ENCODE measurements at places on chromosomes 16 and 17.

DNA sequence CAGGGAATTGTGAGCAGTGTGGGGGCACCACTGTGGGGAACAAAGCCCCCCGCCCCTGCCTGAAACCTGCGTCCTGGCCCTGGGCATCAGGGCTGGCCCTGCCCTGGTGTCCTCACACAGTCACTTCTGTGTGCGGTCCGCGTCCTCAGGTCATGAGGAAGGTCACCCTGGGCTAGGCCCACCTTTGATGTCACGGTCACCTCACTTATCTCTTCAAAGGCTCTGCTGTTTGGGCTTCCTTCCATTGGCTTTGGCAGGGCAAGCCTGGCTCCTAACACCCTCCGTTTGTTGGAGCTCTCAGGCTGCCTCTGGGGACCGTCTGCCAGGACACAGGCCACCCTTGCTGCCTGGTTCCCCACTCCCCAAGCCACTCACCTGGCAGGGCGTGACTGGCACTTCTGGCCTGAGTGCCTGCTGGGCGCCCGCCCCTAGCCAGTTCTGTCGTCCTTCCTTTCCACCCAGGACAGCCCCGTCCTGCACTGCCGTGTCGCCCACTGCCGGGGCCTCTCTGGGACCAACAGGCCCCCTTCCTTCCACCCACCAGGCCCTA is 8.8 kb downstream of the CENPX start:
- DNase-seq = no peak

GRCh38 chr16:84084570-84085270 is 32.0 kb downstream of the MBTPS1 start:
- DNase-seq = peak; percentile 72

GRCh38 chr17:45940826-45941225 is 46.5 kb downstream of the MAPT start:
- no peak for DNase-seq

DNA sequence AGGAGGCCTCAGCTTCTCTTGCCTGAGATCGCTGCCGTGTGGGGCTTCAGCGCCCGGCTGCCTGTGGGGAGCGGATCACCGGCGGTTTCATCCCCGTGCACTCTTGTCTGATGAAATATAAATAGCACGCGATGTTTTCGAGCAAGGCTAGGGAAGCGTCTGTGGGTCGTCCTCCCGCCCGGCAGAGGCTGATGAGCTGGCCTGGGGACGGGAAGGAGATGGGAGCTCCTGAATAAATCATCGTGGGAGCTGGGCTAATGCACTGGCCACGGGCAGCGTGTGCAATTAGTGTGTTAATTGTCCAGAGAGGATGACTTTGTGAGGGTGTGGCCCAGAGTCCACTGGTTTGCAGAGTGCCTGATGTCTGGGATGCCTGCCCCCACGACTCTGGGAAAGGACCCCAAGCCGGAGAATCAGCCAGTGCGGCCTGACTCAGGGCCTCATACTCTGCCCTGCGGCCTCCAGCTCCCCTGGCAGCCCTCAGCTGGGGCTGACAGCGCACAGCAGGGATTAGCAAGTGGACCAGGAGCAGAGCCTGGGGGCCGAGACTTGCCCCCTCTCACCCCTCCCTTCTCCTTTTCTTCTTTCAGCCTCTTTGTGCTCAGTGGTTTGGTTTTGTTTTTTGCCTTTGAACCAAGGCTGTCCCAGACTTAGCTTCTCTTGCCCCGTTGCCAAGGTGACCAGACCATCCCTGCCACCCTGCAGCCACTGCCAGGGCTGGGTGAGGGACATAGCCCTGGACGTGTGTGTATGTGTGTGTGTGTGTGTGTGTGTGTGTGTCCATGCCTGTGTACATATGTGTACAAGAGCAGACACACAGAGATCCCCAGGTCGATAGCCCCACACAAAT is 21.4 kb downstream of the KCNJ12 start:
- peak; percentile 56 for DNase-seq

DNA sequence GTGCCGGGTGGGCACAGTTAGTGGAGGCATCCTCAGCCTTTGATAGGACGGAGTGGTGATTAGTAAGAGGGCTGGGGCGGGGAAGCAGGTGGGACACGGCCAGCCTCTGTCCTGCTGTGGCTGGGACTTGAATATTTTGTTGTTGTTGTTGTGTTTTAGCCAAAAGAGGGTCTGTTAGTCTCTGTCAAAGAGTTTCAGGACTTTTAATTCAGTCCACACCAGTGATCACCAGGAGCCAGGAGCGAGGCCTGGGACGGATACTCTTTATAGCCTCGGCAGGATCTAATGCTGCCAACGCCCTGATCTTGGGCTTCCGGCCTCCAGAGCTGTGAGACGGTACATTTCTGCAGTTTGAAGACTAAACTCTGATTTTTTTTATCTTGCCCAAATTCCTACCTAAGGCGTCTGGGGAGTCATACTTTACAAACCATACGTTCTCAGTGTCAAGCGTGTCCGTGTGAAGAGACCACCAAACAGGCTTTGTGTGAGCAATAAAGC is 2.9 kb upstream of the RNF213 start:
- DNase-seq = no peak

DNA sequence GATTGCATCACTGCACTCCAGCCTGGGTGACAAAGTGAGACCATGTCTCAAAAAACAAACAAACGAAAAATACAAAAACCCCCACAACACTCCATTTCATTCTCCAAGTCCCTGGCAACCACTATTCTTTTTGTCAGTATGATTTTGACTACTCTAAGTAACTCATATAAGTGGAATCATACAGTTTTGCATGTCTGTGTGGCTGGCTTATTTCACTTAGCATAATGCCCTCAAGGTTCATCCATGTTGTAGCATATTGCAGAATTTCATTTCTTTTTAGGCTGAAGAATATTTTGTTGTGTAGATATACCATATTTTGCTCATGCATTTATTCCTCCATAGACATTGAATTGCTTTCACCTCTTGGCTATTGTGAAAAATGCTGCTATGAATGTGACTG is 81.7 kb upstream of the GAS7 start:
- no peak for DNase-seq

GRCh38 chr17:5861854-5862253 is 208.3 kb upstream of the WSCD1 start:
- DNase-seq = no peak

GRCh38 chr16:23031508-23032098 is 117.6 kb downstream of the USP31 start:
- DNase-seq = no peak

DNA sequence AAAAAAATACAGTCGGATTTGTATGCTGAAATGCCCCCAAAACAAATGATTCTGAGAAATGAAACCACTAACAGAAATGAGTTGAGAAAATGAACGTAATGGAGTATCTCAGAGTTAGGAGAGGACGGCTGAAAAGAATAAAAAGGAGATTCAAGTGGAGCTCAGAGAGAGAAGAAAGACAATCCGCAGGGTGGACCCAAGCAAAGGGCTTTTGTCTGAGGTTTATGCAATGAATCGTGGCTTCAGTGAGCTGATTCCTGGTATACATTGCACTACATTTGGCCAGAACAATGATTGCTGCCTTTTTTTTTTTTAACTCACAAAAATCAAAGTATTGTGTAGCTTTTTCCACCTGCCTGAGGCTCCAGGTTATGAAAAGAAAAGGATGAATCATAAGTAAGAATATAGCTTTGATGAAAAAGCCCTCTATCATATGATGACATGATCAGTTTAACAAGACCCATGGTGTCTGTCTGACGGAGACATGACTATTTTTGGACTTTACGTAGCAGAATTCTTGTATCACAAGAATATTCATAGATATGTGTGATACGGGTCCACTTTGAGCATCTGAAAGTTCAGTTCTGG is 4.4 kb upstream of the MED9 start:
- DNase-seq = no peak

DNA sequence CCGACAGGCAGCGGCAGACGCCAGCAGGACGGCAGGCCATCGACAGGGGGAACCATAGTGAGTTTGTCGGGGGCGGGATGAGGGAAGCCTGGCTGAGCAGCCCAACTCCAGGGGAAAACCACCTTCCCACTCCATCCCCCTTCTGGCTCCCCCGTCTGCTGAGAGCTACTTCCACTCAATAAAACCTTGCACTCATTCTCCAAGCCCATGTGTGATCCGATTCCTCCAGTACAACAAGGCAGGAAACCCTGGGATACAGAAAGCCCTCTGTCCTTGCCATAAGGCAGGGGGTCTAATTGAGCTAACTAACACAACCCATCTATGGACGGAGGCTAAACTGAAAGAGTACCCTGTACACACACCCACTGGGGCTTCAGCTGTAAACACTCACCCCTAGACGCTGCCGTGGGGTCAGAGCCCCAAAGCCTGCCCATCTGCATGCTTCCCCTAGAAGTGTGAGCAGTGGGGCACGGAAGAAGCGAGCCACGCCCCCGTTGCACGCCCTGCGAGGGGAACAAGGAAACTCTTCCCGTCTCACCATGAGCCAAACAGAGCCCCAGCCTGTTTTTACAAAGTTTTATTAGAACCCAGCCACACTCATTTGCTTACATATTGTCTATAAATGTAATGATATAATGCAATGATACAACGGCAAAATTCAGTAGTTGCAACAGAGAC is 4.1 kb downstream of the KRTAP29-1 start:
- DNase-seq = no peak

- DNase-seq = no peak
Observed at GRCh38 chr17:77109764-77110359, 30.9 kb upstream of the SEC14L1 start.

DNA sequence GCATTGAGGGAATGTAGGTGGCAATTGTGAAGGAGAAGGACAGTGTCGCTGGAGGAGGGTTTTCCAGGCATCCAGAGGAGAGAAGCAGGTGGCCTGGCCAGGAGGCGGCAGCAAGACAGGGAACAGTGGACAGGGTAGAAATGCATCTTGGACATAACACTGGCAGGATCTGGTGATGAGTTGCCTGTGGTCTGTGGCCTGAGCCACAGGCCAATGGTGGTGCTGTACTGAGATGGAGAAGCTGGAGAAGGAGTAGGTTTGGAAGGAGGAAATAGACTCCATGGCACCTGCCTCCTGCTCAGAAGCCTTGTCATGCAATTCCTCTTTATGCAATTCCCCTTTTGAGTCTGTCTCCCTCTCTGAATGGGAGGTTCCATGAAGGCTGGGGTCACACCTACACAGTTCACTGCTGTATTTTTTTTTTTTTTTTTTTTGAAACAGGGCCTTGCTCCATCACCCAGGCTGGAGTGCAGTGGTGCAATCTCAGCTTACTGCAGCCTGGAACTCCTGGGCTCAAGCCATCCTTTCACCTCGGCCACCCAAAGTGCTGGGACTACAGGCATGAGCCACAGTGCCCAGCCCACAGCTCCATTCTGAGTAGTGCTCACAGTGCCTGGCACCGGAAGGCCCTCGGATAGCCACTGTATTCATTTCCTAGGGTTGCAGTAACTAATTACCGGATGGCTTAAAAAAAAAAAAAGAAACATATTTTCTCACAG is 13.5 kb upstream of the CACNG4 start:
- DNase-seq = no peak

DNA sequence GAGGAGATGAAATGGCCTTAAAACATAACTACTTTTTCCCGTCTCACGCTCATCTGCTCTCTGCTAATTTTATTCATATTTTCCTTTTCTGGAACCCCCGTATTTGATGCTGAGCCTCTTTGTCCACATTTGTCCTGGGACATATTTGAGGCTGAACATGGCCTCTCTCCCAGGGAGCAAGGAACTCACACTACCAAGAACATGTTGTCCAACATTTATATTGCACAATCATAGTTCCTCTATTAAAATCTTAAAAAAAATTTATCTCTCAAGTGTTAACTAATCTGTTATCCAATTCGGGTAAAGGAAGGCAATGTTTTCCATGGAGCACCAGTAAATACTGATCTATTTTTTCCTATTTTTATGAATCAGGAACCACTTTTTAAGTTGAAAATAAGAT is 60.2 kb downstream of the CMC2 start:
- DNase-seq = no peak

DNA sequence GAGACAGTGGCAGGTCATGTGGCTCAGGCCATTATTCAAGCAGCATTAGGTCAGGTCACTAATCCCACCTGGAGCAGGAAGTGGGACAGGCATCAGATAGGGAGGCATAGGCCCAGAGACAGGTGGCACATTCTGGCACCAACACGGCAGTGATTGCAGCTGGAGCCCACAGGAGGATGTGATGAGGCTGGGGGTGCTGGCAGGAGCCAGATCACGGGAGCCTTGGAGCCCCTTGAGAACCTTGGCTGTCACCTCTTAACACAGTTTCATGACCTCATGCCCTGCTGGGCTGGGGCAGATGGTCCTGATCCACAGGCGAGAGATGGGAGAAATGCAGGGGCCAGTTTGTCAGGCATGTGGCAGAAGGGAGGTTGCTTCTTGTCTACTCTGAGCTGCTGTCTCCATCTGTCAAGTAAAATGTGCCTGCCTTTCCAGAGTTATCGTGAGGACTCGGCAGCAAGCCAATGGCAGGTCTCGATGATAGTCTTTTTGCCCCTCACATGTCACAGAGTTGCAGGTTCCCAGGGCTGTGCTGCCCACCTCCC is 109.6 kb downstream of the CLEC16A start:
- no peak for DNase-seq

DNA sequence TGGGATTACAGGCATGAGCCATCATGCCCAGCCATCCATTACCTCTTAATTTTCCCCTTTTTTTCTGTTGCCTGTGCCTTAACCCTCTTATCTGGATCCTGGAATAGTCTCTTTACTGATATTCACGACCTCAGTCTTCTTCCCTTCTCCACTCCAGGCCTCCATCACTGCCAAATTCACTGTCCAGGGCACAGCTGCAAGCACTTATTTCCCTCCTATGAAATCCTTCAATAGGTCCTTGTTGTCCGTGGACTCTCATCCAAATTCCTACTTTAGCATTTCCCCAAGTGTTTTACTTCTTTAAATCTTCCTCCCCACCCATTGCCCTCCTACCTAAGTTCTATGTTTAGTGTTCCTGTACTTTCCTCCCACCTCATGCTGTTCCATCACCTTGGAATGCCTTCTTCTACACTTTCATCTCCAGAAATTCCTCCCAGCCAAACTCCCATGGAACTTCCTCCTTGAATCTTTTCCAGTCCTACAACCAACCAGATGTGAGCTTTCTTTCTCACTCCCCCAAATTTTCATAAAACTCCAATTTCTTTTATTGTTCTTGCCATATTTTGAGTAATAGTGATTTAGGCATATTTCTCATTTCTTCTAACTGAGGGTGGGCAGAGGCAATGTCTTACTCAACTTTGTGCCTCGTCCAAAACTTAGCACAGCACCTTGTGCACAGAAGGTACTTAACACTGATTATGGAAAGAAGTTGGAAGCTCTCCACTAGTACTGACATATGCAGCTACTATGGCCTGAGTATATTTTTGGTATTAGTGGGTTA is 35.3 kb downstream of the FAM20A start:
- DNase-seq = no peak

- no peak for DNase-seq
Observed at GRCh38 chr17:71337938-71338337, 782.9 kb upstream of the SOX9 start.

DNA sequence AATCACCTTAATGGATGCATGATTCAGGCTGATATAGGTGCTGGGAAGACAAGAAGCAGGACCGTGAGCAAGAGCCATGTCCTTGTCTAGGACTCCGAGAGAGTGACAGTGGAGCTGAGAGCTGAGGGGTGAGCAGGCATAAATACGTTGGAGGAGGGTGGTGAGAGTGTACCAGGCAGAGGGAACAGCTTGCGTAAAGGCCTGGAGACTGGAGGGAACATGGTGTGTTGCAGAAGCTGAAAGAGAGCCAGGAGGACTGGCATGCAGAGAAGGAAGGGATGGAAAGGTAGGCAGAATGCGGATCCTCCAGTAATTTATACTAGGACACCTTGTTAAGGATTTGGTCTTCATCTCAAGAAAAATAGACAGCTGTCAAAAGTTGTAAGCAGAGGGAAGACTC is 653.2 kb downstream of the HS3ST4 start:
- DNase-seq = no peak

Measured in H54 (cell line).